Activated B cell treated with CpG ODN at 0.5 μM for 24 hours (primary cell): ENCODE measurements at places on chromosomes 11 and 22.

DNA sequence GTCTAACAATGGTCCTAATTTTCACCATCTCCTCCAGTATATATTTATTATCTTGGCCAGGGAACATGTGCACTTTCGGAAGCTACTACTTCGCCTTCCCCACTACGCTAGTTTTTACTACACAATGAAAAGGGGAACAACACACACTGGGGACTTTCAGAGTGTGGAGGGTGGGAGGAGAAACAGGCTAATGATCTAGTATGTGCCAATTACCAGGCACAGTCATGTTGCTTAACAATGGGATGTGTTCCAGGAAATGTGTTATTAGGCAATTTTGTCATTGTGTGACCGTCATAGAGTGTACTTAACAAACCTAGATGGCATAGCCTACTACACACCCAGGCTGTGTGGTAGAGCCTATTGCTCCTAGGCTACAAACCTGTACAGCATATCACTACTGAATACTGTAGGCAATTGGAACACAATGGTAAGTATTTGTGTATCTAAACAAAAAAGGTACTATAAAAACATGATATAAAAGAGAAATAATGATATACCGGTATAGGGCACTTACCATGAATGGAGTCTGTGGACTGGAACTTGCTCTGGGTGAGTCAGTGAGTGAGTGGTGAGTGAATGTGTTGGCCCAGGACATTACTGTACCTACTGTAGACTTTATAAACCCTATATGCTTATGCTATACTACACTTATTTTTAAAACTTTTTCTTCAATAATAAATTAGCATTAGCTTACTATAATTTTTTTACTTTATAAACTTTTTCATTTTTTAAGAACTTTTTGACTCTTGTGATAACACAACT, 20.1 kb upstream of the CUL5 start:
- DNase-seq, result no peak

DNA sequence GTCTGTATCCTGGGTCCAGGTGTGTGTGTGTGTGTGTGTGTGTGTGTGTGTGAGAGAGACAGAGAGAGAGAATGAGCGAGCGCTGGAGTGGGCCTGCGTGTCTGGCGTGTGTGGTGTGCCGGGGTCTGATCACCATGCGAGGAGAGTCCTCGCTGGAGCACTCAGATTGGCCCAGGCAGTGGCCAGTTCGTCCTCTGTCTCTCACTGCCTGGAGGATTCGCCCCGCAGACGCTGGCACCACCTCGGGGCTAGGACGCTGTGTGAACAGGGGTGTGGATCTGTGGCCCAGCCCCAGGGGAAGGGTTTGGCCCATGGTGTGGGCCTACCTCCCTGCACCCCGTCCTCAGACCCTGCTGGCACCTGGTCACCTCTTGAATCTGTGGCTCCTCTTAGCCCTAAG, 11.6 kb upstream of the CACNA1I start:
- no peak for DNase-seq

- no peak for DNase-seq
Observed at GRCh38 chr11:19519912-19520641, 192.6 kb upstream of the NAV2 start.

GRCh38 chr11:6303661-6304060, 16.6 kb downstream of the CAVIN3 start:
- DNase-seq, result no peak

DNA sequence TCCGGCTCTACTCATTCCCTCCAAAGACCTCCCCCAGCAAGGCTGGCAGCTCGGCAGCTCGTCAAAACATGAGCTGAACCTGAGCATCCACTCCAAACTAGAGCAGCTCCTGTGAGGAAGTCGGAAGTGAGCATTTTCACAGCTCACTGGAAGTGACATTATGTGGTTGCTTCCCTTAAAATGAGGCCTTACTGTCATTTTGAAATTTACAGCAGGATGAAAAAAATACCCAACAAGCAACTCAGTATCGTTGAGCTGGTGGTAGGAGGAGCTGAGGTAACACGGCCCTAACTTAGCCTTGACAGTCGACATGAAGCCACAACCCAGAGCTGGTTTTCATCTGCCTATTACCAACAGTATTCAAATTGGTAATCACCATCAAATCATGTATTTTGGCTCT, 38.0 kb upstream of the ARFGAP3 start:
- no peak for DNase-seq
